Left colon (tissue), 2 donors: ENCODE measurements at places on chromosomes 7 and 10. TPM values are rescaled to one million over a fixed set of nuclear protein-coding genes. Genes with fewer than 3 reads are reported as not detected.

EPO gene
- not detected for total RNA-seq

KCP gene
- 1.6 TPM for total RNA-seq

RPS24 gene
- total RNA-seq = 1,208 TPM

HYAL4 gene
- not detected for total RNA-seq

DDX50 gene
- total RNA-seq = 17.5 TPM

NRG3 gene
- total RNA-seq = 0.11 TPM

TEX36 gene
- total RNA-seq = not detected

VWA2 gene
- 1.1 TPM for total RNA-seq

AEBP1 gene
- total RNA-seq = 20.1 TPM

DLX5 gene
- not detected for total RNA-seq

AKR1C4 gene
- total RNA-seq = not detected
